ENCODE measurements at places on chromosomes 4 and X.

GRCh38 chrX:129932821-129933321, 26.9 kb downstream of the UTP14A start:
- no peak for DNase-seq

GRCh38 chrX:155745792-155746191, 133.0 kb upstream of the TMLHE start:
- DNase-seq = no peak

- DNase-seq = no peak
Measured at GRCh38 chr4:149296084-149296483, 519.6 kb downstream of the IQCM start.

DNA sequence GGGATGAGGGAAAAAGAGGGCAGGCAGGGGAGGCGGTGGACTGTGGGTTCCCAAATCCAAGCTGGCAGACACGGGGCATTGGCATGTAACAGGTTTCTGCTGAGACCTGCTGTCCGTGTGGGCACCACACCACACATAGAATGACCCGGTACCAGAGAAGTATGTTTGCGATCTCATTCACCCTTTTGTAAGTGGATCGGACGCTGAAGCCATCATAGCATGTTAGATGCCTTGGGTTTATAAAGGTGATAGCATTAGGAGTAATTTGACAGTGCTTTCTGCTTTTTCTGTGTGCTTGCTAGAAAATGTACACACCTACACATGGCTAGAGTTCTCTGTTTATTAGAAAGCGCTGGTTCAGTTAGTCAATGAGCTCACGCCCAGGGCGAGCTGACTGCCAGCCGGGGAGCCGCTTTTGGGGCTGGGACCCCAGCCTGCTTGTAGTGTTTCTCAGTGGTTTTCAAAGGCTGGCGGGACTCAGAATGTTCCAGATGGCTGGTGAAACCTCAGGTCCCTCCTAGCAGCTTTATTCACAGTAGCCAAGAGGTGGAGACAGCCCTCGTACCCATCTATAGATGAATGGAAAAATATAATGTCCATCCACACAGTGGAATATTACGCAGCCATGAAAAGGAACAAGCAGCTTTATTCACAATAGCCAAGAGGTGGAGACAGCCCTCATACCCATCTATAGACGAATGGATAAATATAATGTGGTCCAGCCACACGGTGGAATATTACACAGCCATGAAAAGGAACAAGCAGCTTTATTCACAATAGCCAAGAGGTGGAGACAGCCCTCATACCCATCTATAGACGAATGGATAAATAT, 579 bp downstream of the IL3RA start:
- DNase-seq = no peak

DNA sequence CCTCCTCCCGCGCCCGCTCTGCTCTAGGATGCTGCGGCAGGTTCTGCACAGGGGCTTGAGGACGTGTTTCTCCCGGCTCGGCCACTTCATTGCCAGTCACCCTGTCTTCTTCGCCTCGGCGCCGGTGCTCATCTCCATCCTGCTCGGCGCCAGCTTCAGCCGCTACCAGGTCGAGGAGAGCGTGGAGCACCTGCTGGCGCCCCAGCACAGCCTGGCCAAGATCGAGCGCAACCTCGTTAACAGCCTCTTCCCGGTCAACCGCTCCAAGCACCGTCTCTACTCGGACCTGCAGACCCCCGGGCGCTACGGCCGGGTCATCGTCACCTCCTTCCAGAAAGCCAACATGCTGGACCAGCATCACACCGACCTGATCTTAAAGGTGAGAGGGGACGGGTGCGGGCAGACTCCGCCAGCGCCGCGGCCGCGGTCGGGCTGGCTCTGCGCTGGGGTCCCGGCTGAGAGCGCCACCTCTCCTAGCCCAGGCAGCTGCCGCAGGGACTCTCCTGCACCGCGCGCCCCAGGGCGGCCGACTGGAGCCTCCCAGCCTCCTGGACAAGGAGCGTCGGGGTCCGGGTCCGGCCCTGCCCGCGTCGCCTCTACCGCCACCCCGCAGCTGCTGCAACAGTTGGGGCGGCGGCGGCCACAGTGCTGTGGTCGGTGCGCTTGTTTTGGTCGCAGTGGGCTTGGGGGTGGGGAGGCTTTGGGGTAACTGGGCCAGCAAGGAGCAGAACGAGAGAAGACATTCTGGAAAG, at the start of gene PTCHD1:
Gene PTCHD1, plus strand, starts transcription at position 2 of the 752 bp plus-strand sequence. Its CDS starts 27 bp downstream, at position 29.
- DNase-seq = no peak

DNA sequence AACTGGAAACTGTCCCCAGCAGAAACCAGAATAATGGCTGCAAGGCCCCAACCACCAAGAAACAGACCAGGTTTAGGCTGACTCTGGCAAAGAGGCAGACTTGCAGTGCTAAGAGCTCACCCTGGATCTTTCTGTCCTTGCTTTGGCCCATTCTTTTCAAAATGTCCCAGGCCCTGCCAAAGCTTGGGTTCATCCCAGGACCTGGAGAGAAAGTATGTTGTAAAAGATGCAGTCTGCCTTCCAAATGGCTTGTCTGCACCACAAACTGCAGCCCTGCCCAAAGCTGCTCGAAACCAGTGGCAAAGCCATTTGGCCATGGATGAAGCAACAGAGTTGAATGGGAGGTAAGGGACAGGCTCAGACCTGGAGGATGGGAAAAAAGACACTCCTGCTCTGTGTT, 38.0 kb upstream of the LNX1 start:
- DNase-seq = no peak

GRCh38 chr4:140162596-140162995, 8.6 kb upstream of the MAML3 start:
- no peak for DNase-seq

Measured in hypothalamus (tissue), 51 donors.